ENCODE measurements at places on chromosomes 2 and 18.

GRCh38 chr2:8544171-8544785 is 137.6 kb upstream of the ID2 start:
- DNase-seq: no peak

DNA sequence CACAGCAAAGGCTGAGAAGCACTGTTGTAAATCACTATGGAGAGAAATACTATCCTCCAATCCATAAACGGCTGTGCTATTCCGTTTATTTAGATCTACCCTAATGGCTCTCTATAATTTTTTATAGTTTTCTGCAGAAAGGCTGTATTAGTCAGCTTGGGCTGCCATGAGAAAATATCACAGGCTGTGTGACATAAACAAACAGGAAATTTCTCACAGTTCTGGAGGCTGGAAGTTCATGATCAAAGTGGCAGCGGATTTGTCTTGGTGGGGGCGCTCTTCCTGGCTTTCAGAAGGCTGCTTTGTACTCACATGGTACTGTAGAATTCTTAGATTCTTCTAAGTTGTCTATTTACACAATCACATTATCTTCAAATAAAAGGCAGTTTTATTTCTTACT is 44.1 kb downstream of the C1D start:
- no peak for DNase-seq

DNA sequence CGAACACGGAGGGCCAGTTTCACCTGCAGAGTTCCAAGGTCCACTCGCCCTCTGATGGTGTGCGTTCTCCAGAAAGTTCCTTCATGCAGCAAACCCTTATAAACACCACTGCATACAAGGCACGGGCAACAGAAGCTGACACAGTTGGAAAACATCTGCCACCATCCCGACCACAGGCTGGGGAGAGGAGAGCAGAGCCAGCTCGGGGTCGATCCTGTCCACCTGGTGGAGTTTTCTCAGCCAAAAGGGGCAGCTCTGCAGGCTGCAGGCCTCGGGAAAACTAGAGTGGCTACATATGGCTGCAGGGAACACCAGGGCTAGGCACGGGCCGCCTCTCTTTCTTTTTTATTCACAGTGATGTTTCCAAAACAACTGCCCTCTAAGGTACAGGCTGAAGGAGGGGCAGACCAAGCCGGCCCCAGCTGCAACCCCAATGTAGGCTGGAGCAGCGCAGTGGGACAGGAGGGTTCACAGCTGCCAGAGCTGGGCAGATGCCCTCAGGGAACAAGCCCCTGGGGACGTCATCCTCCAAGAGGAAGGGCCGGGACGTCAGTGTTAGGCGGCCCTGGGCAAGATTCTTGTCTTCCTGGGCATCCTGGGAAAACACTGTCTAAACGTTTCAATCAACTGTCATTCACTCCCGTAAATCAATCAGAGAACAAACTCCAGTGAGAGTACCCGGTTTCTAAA is 274.7 kb downstream of the TWIST2 start:
- DNase-seq: no peak

DNA sequence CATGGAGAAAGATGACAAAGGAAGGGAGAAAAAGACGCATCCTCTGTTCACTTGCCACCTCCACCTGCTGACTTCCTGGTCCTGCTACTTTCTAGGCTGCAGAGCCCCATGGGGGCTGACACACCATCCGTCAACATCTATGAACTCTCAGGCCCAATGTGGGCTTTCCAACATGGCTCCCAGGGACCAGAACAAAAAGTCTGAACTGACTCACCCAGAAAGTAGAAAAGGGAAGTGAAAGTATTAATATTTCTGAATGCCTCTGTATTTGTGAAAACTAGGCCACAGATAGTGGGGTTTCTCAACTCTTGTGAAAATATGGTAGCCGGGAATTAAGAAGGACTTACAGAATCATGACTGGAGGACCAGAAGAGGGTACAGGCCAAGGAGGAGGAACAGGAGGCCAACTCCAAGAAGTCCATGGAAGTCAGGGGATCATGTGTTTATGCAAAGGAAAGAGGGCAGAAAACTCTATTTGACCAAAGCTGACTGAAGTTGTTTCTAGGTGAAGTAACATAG is 123.1 kb upstream of the CAB39 start:
- no peak for DNase-seq

DNA sequence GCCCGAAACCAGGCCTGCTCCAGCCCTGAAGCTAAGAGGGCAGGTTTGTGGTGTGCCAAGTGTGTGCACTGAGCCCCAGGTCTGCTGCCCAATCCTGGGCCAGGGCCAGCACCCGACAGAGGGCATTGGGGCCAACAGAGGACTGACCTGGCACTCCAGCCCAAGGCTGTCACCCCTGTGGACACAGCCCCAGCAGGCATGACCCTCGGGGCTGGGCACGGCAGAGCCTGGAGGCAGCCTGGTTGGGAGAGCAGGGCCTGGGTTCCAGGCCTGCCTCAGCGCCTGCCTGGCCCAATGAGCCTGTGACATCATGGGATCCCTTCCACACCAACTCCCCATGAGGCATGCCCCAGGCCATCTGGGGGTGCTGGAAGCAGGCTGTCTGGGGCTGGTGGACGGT is 10.8 kb upstream of the SNED1 start:
- no peak for DNase-seq

GRCh38 chr2:121860033-121860757 is 104.7 kb downstream of the TSN start:
- DNase-seq: no peak

- no peak for DNase-seq
These were observed 6.6 kb downstream of the HOXD3 start for GRCh38 chr2:176163672-176164056.

- DNase-seq: no peak
These were observed 89.1 kb upstream of the RTN4 start for GRCh38 chr2:55139305-55139704.

- DNase-seq: no peak
These were observed 183.7 kb upstream of the SIX2 start for GRCh38 chr2:45192991-45193390.

GRCh38 chr2:1496359-1496821 is 83.1 kb downstream of the TPO start:
- DNase-seq: no peak

DNA sequence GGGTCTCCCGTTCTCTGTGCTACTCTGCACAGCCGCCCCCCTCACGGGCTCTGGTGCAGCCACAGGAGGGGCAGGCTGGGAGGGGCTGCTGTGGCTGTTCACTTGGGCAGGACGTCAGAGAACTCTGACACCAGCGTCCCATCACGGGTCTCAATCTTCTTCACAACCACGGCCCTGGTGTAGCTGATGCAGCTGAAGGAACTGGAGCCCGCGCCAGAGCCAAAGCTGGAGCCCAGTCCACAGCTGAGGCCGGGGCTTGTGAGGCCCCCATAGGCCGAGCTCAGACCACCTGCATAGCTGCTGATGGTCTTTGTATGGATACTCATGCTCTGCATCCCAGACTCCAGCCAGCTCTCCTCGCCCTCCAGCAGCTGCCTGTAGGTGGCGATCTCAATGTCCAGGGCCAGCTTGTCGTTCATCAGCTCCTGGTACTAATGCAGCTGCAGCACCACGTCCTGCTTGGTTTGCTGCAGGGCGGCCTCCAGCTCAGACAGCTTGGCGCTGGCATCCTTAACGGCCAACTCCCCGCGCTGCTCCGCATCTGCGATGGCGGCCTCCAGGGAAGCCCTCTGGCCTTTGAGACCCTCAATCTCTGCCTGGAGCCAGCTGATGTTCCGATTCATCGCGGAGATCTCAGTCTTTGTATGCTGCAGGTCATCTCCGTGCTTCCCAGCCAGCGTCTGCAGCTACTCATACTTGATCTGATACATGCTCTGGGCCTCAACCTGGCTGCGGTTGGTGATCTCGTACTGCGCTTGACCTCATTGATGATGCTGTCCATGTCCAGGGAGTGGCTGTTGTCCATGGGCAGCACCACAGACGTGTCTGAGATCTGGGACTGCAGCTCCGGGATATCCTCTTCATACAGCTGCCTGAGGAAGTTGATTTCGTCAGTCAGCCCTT is 7.4 kb upstream of the DUSP19 start:
- DNase-seq: no peak

DNA sequence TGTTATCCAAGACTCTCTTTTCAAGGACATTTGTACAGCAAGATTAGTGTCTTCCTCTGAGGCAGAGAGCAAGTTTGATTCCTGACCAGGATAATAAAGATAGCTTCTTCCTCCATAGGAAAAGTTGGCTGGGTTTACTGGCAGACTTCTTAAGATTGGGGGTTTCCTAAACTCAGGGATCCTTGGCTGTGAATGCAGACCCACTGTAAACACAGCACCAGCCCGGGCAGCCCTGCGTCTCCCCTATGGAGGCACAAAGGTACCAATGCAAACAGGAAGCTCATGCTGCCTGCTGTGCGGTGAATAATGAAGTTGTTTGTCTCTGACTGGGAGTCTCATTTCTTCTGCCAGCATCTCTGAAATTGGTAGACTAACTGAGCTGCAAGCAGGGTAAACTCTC is 96.2 kb upstream of the ARHGAP28 start:
- no peak for DNase-seq

GRCh38 chr2:28666496-28667184 is 85.0 kb upstream of the PPP1CB start:
- DNase-seq: no peak

GRCh38 chr2:127305990-127306585 is 12.1 kb upstream of the ERCC3 start:
- DNase-seq: no peak

DNA sequence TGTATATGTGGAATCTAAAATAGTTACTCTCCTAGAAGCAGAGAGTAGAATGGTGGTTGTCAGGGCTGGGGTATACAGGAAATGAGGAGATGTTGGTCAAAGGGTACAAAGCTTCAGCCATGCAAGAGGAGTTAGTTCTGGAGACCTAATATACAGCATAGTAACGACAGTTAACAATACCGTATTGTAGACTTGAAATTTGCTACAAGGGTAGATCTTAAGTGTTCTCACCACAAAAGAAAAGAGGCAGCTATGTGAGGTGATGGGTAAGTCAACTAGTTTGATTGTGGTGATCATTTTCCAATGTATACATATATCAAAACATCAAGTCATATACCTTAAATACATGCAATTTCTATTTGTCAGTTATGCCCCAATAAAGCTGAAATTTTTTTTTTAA is 98.2 kb upstream of the CYP1B1 start:
- no peak for DNase-seq

- no peak for DNase-seq
These were observed 83.0 kb downstream of the TAF4B start for GRCh38 chr18:26309281-26309680.

DNA sequence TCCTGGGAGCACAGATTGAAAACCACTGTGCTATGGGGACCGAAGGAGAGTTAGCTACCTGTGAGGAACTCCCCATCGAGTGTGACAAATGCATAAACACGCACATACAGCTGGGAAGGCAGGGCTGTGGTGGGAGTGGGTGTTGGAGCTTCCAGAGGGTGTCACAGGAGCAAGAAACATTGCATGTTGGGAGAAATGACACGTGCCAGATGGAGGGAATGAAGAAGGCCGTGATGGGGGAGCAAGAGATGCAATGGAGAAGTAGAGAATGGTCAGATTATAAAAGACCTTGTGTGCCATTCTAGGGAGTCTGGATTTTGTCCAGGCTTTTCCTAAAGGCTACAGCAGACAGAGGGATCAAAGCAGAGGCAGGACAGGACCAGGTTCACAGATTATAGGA is 91.1 kb upstream of the NDUFV2 start:
- DNase-seq: no peak

GRCh38 chr18:43160509-43160908 is 45.0 kb upstream of the RIT2 start:
- DNase-seq: no peak

DNA sequence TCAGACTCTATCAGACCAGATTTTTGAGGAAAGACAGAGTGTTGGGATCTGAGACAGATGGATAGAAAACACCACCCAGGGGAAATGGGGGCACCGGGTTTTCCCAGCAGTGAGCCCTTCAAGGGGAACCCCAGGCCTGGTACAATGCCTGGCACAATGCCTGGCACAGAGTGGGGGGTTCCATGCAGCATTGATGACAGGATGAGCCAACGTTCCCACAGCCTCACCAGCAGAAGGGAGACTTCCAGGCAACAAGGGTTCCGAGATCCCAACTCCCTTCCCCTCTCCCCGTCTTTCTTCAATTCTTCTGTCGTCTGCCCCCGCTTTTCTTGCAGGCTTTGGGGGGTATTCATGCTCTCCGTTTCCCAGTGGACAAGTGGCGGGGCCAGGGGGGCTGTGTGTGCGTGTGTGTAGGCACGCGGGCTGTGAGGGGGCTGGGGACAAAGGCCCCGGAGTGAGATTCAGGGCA is 132.1 kb upstream of the HAAO start:
- no peak for DNase-seq

DNA sequence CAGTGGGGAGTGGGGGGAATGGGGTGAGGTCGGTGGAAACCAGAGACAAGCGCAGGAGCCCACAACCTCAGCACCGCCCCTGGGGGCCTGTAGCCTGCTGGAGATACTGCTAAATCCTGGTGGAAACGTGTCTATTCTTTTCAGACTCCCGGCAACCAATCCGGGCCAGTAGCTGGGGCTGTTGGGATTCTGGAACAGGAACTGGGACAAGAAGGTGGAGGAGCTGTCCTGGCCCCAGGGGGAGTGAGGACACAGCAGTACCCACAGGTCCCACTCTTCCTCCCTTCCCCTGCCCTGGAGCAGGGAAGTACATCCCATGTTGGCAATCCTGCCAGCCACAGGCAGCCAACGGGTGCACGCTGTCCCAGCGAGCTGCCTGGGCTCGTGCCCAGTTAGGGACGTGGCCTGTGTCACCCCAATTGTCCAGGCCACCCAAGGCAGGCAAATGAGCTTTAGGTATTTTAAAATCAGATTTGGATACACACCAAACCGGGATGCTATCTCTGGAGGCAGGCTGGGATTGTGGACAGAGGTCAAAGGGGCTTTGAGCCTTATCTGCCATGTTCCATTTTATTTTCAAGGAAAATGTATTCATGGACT is 51.8 kb downstream of the HS1BP3 start:
- DNase-seq: no peak

DNA sequence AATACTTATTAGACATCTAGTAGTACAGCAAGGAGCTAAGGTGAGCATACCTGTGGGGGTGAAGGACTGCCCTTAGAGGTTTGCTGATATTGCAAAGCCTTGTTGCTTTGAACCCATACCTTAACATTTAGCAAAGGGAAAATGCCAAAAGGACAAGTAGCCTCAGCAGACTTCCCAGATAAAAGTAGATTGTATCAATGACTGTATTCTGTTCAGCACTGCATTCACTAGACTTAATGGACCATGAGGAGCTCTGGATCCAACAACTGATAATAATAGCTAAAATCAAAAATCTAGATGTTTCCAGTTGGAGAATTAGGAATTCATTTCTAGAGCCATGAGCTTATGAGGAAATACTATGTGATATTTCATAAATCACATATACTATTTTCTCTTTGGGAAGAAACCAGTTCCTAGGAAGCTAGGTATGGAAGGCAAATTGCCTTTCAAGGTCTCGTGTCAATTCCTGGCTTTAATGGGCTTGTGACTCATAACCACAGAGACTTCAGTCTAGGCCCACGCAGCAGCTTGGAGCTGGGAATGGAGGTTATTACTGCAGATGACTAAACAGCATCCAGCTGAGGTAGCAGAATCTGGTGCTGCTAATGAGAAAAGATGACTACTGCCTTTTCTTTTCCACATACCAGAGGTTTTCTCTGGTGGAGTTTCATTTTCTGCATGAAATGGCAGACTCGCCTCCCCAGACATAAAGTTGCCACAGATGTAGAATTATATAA is 191.2 kb upstream of the NABP1 start:
- no peak for DNase-seq

Data from right renal pelvis (tissue), 4 donors.